ENCODE measurements at places on chromosomes 16 and 17.
A peak's percentile ranks its signal among the peaks of the same experiment; 100 is the strongest.

GRCh38 chr17:47840742-47841487, at the start of gene SCRN2:
Gene SCRN2 (minus strand): TSS chr17:47841273. CDS start chr17:47840843, 430 bp downstream.
- DNase-seq: peak; percentile 85

- DNase-seq: no peak
Measured at GRCh38 chr16:83899272-83899897, 470 bp downstream of the MLYCD start.

- no peak for DNase-seq
Measured at GRCh38 chr17:17503566-17504130, 7.5 kb upstream of the RASD1 start.

GRCh38 chr17:63775420-63775819, 1.4 kb downstream of the DDX42 start:
- DNase-seq: no peak

GRCh38 chr17:49471089-49471683, 23.9 kb upstream of the NGFR start:
- DNase-seq: no peak

DNA sequence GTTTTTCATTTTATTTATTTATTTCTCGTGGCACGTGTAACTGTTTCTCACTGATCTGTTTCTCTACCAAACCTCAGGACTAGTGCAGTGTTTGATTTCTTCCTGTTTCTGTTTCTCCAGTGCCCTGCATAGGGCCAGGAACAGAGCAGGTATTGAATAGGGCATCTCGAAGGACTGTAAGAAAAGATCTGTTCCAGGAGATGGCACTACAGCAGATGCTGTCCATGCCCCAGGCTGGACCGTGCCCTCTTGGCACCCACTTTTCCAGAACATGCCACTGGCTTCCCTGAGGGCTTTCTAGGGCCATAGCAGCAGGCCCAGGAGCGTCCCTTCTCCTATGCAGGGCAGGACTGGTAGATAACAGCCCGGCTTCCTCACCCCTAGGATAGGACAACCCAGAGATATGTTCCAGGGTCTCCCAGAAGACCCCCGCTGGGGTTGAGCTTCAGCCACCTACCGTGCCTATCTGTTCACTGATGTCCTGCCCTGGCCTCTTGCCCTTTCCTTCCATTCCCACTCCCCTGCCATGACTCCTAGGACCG, 4.4 kb downstream of the SNX20 start:
- DNase-seq: no peak

DNA sequence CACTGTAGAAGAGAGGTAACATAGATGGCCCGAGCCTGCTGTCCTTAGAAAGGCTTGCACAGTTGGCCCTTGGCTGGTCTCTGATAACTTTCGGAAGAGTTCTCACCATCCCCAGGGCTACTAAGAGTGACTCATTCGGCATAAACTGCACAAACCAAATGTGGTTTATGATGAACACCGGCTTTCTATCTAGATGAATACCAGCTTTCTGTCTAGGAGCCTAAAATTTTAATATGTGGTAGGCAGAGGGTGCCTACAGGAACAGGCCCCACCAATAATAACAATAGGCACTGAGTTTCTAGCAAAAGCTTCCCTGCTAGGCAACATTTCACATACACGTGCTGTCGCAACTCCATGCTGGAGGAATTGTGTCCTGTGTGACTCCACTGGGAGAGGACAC, 15.4 kb downstream of the CNOT1 start:
- no peak for DNase-seq

- no peak for DNase-seq
Measured at GRCh38 chr16:119295-119694, 19.2 kb downstream of the NPRL3 start.

DNA sequence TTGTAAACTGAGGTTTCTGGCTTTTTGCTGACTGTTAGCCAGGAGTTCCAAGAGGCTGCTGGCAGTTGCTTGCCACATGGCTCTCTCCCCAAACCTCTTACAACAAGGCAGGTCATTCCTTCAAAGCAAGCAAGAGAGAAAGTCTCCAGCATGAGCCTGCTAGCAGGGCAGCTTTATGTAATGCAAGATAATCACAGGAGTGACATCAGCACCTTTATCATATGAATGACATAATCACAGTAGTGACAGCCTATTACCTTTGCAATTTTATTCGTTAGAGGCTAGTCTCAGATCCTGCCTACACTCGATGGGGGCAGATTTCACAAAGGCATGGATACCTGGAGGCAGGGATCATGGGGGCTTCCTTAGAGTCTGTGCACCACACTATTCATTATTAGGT, 79.5 kb upstream of the KCNJ16 start:
- no peak for DNase-seq

DNA sequence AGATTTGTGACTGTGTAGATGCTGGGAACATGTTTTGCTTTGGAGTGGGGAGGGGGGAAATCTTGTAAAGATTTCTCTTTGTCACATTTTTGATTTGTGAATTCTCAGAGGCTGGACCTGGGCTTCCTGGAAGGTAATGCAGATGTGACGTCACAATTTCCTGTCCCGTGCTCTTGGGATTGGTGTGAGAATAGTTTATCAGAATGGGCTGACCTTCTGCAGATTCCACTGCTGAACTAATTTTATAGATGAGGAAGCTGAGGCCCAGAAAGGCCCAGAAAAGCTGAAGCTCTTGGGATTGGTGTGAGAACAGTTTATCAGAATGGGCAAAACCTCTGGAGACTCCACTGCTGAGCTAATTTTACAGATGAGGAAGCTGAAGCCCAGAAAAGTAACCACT, 34.0 kb downstream of the HS3ST3B1 start:
- no peak for DNase-seq

GRCh38 chr17:32016231-32016630, 9.0 kb downstream of the LRRC37B start:
- no peak for DNase-seq

GRCh38 chr16:12094537-12095265, 118.2 kb downstream of the SNX29 start:
- DNase-seq: no peak

DNA sequence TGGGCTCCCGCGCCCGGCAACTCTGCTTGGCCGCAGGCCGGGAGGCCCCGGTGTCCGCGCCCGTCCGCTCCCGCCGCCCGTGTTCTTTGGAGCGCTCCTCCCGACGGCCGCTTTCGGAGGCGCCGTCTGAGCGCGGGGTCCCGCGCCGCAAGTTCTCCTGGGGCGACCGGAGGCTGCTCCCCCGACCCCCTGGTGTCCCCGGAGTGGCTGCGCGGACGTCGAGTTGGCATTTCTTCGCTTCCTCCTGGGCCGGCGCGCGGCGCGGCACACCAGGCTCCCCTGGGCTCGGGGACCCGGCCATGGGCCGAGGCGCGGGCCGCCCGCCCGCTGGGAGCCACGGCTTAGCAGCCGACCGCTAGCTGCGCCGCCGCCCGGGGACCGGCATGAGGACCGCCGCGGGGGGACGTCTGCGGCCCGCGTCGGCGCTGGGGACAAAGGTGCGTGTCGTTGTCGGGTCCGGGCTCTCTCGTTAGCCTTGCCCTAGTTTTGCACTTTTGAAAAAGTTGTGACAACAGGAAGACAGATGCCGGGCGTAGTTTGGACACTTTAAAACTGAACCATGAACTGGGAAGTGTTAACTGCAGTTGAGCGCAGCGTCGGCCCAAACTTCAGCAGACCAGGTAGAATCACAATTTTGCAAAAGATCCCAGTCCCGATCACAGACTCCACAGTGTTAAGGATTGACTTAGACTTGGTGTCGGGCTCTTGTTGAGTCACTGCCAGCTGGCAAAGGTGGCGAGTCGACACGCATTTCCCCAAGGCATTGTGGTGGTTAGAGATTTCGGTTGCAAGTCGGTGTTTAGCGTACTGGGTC, 700 bp downstream of the UBN1 start:
- DNase-seq: no peak

DNA sequence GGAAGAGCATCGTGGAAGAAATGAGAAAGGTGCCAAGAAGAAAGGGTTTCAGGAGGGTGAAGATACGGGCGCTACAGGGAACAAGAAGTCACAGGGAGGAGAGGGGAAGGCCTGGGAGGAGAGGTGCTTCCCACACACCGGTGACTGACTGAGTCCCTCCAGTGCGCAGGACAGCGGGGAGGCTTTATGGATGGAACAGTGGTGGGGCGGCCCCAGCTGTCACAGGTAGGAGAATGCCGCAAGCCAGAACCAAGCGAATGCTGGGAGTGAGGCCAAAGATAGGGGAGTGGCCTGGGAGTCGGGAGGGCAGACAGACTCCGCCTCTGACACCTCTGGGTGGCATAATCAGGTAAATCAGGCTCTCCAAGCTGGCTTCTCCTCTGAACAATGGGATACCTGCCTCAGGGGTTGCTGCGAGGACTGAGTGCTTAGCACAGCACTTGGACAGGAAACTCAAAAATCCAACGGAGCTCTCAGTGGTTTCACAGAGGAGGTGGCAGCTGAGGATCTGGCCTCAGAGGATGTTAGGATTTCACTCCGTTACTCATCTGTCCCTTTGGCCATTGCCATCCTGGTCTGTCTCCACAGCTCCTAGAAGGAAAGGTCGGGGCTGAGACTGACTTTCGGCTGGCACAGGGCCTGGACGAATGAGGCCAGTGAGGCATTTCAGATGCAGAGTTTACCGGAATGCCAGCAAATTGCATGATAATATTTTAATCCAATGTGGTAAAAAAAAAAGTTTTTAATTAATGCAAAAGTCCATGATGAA, 717 bp upstream of the CNP start:
- no peak for DNase-seq

- no peak for DNase-seq
Measured at GRCh38 chr17:4479340-4479981, 19.2 kb upstream of the SPNS2 start.

GRCh38 chr16:71461686-71462648, at the start of gene ZNF23:
Gene ZNF23 (minus strand): TSS chr16:71462247. CDS start chr16:71456796, 5,451 bp downstream.
- no peak for DNase-seq

DNA sequence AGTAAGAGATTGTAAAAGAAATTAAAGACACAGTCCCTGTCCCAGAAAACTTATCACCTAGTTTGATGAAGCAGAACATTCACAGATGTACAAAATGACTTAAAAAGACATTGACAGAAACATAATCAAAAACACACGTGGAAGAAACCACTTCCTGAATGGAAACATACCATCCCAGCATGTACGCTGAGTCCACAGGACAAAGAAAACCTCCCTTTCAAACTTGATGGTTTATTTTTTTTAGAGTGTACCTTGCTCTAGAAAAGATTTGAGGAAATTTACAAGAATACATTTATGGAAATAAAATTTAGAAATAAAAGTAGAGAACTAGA, 140.9 kb downstream of the PMP22 start:
- DNase-seq: no peak

DNA sequence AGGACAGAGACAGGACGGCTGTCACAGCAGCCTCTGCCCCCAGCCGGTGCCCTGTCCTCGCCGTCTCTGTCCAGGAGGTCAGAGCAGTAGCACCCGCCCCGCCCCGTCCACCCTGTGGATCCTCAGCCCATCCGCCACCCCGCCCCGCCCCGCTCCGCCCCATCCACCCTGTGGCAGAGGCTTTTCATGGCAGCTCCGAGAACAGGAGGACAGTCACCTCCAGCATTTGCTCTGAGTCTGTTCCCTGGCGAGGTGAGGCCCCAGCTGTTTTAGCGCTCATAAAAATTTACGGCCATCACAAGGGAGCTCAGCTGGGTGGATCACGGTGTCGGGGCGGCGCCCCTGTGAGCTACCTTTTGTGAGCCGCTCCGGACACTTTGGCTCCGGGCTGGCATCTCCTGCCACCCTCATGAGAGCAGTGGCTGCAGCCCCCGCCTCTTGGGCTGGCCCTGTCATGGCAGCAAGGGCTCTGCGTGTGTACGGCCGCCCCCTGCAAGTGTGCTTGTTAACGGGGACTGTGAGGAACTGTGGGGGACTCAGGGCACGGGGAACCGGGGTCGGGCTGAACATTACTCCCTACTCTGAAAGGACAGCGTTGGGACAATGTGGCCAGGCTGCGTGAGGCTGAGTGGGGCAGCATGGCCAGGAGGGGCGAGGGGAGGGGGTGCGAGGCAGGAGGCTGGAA, 32.3 kb upstream of the GNG13 start:
- DNase-seq: no peak

GRCh38 chr17:1273492-1274244, 3.4 kb downstream of the BHLHA9 start:
- DNase-seq: no peak

DNA sequence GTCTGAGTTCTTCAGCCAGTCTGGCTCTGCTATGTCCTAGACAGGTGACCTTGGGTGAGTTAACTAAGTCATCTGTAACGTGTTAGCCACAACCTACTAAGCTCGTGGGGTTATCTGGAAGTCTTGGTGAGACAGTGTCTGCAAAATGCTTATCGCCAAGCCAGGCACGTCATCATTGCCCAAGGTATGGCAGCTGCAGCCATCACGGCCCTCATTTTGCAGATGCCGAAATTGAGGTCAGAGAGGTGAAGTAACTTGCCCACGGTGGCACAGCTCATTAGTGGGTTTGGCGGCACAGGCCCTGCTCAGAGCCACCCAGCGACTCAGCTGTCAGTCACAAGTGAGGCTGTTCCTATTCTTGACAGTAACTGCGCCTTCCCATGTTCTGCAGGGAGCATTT, 79.8 kb downstream of the CMIP start:
- DNase-seq: no peak

GRCh38 chr17:74354561-74354960, 7.1 kb downstream of the BTBD17 start:
- DNase-seq: no peak

DNA sequence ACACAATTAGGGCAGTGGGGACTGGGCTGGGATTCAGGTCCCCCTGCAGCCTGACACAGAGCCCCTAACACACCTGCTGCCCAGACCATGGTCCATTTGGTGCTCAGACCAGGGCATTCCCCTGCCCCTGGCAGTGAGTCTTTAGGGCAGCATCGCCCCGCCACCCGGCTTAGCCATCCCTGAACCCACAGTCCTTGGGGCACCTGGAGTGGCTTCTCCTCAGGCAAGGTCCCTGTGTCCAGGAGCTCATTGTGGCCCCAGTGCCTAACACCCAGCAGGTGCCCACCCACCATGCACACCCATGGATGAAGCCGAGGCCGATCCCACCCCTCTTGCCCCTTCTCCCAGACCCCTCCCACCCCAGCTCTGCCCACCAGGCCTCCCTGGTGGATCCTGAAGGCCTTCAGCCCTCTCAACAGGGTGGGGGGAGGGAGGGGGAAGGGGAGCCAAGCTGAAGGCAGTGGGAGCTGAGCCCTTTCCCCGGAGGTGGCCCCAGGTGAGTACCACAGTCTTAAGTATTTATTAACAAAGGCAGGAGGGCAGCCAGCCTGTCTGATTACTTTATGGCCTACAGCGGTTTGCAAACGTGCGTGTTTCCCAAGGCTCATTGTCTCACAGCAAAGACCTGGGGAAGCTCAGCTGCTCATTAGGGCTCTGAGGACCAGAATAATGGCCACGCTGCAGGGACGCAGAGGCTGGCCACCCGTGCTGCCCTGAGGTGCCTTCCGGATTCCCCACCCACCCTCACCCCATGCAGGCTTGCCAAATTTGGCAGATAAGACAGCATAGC, 38.5 kb downstream of the RBFOX3 start:
- DNase-seq: no peak

DNA sequence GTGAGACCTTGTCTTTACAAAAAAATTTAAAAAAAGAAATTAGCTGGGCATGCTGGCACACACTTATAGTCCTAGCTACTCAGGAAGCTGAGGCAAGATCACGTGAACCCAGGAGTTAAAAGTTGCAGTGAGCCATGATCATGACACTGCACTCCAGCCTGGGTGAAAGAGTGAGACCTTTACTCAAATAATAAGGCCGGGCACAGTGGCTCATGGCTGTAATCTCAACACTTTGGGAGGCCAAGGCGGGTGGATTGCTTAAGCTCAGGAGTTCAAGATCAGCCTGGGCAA, 11.5 kb upstream of the RIPOR1 start:
- DNase-seq: no peak
